Right atrium auricular region (tissue), 2 donors: ENCODE measurements at places on chromosomes 12 and 14. TPM values are rescaled to one million over a fixed set of nuclear protein-coding genes. Genes with fewer than 3 reads are reported as not detected.
A peak's percentile ranks its signal among the peaks of the same experiment; 100 is the strongest.

- no peak for DNase-seq
Observed at GRCh38 chr12:27237790-27238771, 6.0 kb upstream of the STK38L start.

GRCh38 chr14:93234798-93235197 lies 27.7 kb downstream of the UBR7 start:
- no peak for DNase-seq

GRCh38 chr12:108367436-108367835 lies 28.3 kb upstream of the CMKLR1 start:
- peak; percentile 72 for DNase-seq

DNA sequence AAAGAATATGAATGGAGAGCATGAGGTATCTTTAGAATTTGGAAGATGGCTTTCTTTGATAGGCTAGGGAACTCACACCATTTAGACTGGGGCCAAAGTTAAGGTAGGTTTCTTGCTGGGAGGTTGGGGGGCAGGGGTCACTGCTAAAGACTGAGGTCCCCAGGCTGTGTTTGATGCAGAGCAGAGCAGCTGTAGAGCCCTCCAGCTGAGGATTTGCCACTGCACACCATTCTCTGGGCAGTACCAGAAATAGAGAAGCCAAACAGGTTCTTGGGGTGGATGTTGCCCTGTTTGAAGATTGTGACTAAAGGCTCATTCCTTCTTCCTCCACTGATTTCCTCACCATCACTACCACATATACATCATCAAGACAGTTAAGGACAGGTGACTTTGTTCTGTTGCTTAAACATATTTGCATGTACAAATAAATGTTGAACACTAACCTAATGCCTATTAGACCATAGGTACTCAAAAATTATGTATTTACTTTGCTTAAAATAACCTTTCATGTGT lies 7.9 kb downstream of the NTF3 start:
- no peak for DNase-seq

GRCh38 chr12:124766727-124767065 lies 97.0 kb downstream of the SCARB1 start:
- DNase-seq = no peak

GRCh38 chr12:103799857-103800771 lies 40.9 kb downstream of the NT5DC3 start:
- DNase-seq = peak; percentile 67

DNA sequence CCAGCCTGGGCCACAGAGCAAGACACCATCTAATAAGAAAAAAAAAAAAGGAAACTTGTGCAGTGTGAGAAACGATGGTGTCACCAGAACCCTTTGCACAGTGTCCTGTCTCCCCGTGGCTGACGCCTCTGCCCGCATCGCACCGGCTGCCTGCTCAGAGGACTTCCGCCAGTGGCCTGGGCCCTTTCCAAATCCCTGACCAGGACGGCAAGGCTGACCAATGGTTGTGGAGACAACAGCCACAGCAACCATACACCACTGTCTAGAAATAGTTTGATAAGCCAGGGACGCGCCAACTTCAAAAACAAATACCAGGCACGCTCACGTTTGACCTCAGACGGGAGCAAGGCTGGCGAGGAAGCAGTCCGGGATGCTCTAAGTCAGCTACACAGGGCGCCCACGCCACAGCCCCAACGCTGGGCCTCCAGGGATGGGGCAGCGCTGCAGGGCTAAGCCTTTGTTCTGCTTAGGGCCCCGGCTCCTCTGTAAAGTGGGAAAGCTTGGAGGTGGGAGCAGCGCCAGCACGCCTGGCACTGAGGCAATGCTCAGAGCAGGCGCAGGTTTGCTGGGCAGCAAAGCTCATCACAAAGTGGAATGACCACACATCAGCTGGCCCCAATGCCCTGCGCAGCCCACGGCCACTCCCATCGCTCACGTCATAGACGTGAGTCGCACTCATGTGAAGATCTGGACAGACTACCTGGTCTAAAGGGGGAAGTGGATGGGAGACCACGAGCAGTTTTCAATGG lies 12.5 kb downstream of the PGAM5 start:
- no peak for DNase-seq

GRCh38 chr12:49358483-49359141 lies 8.7 kb upstream of the SPATS2 start:
- DNase-seq = peak; percentile 59

GRCh38 chr14:98144964-98145363 lies 1127.0 kb downstream of the BCL11B start:
- no peak for DNase-seq

GRCh38 chr12:46554460-46554859 lies 181.9 kb upstream of the SLC38A2 start:
- DNase-seq = no peak

- DNase-seq = no peak
Observed at GRCh38 chr14:53260286-53260685, 107.2 kb upstream of the DDHD1 start.

- no peak for DNase-seq
Observed at GRCh38 chr12:86117711-86118110, 138.5 kb downstream of the MGAT4C start.

GRCh38 chr12:111149299-111149698 lies 219.6 kb downstream of the PHETA1 start:
- DNase-seq = no peak

- DNase-seq = no peak
Observed at GRCh38 chr12:7769999-7770398, 5.0 kb downstream of the NANOGNB start.

- no peak for DNase-seq
Observed at GRCh38 chr12:12721176-12721751, 4.1 kb downstream of the CDKN1B start.

GRCh38 chr12:12518464-12518845 lies 44.2 kb downstream of the DUSP16 start:
- no peak for DNase-seq

GRCh38 chr14:92702441-92702918 lies 45.9 kb downstream of the LGMN start:
- DNase-seq = no peak

- no peak for DNase-seq
Observed at GRCh38 chr12:98244136-98244535, 271.3 kb upstream of the TMPO start.

- no peak for DNase-seq
Observed at GRCh38 chr14:55624913-55625312, 44.9 kb downstream of the KTN1 start.

DNA sequence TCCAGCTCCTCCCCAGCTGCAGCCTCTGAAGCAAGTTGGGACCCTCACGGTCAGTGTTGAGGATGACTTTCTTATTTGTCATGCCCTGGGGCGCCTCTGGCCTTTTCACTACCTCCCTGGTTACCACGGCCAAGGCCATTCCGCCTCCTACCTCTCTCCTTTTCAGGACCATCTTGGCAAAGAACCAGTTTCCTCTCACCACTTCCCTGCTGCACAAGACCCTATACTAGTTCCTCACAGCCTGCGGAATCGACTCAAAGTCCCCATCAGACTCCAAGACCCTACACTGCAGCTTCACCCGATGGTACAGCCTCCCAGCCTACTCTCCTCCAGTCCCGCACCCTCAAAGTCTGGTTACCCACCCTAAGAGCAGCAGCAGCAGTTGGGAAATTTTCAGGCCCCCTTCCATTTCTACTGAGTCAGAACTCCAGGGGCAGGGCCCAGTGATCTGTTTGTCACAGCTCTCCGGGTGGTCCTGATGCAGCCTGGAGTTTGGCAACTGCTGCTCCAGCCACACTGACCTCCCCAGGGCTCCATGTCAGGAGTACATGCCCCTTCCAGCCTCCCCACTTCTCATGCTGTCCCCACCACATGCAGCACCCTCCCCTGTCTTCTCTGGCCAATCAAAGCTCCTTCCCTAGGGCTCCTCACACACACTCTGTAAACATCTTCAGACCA lies 5.4 kb downstream of the VWF start:
- no peak for DNase-seq

DNA sequence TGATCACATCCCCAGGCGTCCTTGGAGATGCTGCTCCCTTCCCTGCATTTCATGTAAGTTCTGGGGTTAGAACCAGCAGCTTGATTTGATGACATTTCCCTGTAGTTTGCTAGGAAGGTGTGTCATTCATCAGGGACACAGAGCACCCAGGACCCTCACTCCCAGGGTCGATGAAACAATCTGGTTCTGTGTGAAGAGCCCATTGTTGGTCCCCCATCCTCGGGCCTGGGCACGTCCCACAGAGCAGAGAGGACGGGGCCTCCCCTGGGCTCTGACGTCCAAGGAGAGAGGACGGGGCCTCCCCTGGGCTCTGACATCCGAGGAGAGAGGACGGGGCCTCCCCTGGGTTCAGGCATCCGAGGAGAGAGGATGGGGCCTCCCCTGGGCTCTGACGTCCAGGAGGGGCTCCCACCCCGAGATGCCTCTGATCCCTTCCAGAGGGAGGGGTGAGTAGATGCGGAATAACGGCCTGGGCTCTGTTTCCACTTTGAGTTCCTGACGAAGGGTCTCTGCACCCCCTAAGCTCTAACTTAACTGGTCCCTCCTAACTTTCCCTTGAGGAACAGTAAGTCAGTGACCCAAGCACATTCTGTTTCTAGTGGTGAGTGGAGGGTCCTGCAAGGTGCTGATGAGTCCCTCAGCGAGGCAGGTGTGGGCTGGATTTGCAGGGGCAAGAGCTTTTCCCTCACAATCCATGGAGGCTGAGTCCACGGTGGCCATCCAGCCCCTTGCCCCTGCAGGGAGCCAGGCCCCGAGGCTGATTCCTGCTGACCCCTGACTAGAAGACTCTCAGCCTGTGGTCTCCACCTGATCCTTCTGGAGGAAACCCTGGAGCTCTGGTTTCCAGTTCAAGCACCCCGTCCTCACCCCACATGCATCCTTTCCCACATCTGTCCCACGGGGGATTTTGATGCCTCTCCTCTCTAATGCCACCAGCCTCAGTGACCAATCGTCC lies 35.5 kb upstream of the SFSWAP start:
- no peak for DNase-seq

DNA sequence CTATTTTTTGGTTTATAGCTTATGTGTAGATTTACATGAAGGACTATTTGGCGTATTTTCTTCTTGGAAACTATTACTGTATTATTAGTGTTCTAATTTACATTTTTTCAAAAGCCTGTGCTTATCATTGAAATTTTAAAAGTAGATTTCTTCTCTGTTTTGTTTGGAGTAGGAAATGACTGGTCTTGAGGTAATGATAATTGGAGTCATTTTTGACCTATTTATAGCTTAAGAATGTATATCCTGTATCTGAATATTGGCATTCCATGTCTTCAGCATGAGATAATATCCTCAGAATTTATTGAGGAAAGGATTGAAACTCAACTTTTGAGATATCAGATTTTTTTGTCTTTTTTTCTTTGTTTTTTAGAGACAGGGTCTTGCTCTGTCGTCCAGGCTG lies 193.4 kb downstream of the ERC1 start:
- DNase-seq = no peak

GRCh38 chr14:90060312-90060964 lies 1.4 kb upstream of the KCNK13 start:
- no peak for DNase-seq

GRCh38 chr12:91588874-91589454 lies 406.3 kb upstream of the DCN start:
- no peak for DNase-seq

- no peak for DNase-seq
Observed at GRCh38 chr14:30251017-30251416, 307.9 kb upstream of the G2E3 start.

DNA sequence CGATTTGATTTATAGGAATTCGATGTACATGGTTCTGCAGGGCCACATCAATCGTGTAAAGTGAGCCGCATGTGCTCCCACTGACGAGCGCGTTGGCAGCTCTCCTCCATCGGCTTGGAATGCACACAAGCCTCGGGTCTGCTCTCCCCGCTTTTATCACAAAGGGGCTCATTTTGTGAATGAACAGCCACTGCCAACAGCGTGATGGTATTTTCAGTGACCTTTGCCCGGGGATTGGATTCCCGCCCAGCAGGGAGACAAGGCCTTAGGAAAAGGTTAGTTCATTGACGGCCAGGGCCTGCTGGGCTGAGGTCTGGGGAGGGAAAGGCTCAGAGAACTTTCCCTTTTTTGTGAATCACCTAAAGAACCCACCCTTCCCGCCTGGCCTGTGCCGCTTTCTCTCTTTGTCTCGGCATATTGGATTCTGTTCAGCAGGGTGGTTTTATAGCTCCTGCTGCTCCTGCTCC lies 232.1 kb downstream of the MSRB3 start:
- DNase-seq = peak; percentile 62

DNA sequence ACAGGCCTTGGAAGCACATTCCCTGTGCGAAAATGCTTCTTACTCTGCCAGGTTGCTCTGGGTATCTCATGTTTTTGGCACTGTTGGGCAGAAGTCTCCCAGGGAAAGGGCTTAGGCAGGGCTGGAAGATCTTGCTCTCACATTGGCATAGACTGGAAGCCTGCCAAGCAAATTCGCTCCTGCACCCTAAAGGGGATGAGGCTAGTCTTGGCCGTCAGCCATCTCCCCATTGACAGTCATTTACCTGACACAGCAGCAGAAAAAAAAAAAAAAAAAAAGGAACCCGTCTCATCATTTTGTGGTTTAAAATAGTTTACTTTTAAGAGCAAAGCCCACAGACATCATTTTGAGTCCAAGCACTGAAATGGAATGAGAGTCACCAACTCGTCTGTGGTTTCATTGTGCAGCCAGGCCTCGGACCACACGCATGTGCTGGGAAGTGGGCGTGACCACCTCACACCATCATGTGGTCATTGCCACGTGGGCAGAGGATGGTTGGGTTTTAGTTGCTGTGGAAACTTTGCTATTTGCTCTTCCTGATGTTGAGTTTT lies 84.8 kb downstream of the NRXN3 start:
- DNase-seq = no peak

ZNF891 gene
- 0.82 TPM for total RNA-seq

WSCD2 gene
- total RNA-seq = 0.31 TPM

RPL10L gene
- not detected for total RNA-seq

ANO4 gene
- total RNA-seq = 0.47 TPM

LRRC43 gene
- 0.71 TPM for total RNA-seq

GNG2 gene
- total RNA-seq = 5.9 TPM

MIA2 gene
- 14.2 TPM for total RNA-seq

GPRC5D gene
- total RNA-seq = not detected

SPX gene
- total RNA-seq = 8.3 TPM

FSCB gene
- total RNA-seq = not detected

NFATC4 gene
- 12.5 TPM for total RNA-seq

MON2 gene
- total RNA-seq = 14.3 TPM

KLHL42 gene
- total RNA-seq = 6.7 TPM

AMN gene
- total RNA-seq = not detected

SRRM4 gene
- total RNA-seq = not detected

LHX5 gene
- not detected for total RNA-seq

LRRK2 gene
- total RNA-seq = 7.1 TPM
